Activated CD4-positive, alpha-beta T cell treated with anti-CD3 and anti-CD28 coated beads, Interleukin-2, amount 50 U/mL, for 1 hour (primary cell): ENCODE measurements at places on chromosomes 12 and 14.

GRCh38 chr12:130497321-130497720, 159.6 kb downstream of the PIWIL1 start:
- DNase-seq: no peak

DNA sequence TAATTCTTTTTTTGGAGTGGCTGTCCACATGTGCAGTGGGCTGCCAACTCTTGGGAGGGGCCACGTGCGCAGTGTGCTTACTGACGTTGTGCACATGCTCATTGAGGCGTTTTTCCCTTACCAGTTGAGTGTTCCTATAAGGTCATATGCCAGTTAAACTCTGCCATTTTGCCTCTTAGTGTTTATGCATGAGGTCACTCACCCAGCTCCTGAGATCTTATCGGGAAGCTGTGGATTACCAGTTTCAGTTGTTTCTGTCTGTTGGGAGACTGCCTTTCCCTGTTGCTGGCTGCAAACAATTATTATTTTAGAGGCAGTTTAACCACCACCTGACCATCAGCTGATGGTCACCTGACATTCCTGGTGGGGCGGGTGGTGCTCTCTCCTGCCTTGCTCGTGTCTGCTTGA, 16.1 kb upstream of the KIF21A start:
- no peak for DNase-seq

GRCh38 chr14:62179367-62180018, 417.3 kb downstream of the SNAPC1 start:
- DNase-seq: peak; percentile 1

DNA sequence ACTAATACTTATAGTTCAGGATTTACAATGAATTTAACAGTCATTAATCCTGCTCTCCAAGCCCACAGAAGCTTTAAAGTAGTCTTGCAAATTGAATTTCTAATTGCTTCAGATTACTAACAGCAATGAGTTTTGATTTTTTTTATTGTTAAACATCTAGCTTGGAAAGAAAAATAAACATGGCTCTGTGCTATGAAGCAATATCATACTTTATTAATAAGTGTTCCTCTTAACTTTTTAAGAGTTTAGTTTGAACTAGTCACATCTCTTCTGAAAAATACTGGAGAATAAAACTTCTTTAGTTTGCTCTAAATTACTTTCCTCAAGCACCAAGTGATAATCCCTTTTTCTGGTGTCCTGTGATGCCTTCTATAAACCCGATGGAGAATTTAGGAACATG, 250.2 kb downstream of the TRHDE start:
- DNase-seq: no peak

GRCh38 chr12:62963486-62964041, 28.6 kb upstream of the PPM1H start:
- DNase-seq: no peak

DNA sequence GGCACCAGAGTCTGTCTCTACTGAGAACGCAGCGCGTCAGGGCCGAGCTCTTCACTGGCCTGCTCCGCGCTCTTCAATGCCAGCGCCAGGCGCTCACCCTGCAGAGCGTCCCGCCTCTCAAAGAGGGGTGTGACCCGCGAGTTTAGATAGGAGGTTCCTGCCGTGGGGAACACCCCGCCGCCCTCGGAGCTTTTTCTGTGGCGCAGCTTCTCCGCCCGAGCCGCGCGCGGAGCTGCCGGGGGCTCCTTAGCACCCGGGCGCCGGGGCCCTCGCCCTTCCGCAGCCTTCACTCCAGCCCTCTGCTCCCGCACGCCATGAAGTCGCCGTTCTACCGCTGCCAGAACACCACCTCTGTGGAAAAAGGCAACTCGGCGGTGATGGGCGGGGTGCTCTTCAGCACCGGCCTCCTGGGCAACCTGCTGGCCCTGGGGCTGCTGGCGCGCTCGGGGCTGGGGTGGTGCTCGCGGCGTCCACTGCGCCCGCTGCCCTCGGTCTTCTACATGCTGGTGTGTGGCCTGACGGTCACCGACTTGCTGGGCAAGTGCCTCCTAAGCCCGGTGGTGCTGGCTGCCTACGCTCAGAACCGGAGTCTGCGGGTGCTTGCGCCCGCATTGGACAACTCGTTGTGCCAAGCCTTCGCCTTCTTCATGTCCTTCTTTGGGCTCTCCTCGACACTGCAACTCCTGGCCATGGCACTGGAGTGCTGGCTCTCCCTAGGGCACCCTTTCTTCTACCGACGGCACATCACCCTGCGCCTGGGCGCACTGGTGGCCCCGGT, at the start of gene PTGDR:
Gene PTGDR, plus strand, starts transcription at position 198 of the 778 bp plus-strand sequence. Its CDS starts 117 bp downstream, at position 315.
- peak; percentile 30 for DNase-seq

DNA sequence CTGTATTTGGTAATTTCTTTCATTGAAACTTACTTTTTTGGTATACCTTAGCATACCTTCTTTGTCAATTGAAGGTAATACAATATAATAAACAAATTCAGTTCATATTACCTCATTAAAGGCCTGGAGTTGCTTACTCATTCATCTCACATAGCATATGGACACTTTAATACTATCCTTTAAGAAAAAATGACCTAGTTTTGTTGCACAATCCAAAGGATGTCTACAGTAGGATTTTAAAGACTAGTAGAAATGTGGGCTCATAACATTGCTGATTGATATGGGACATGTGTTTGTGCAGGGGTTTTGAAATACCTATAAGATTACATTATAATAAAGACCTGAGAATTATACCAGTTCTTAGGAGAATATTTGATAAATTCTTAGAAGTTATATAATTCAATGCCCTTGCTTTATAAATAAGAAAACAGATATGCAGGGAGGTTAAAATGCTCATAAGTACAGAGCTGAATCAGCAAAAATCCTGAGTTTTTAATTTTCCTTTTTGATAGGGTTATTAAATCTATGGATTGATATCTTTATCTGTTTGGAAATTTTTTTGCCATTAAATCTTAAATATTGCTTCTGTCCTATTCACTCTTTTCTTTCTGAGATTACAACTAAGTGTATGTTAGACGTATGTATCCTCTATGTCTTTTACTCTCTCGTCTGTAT, 352.1 kb downstream of the ATP23 start:
- no peak for DNase-seq

DNA sequence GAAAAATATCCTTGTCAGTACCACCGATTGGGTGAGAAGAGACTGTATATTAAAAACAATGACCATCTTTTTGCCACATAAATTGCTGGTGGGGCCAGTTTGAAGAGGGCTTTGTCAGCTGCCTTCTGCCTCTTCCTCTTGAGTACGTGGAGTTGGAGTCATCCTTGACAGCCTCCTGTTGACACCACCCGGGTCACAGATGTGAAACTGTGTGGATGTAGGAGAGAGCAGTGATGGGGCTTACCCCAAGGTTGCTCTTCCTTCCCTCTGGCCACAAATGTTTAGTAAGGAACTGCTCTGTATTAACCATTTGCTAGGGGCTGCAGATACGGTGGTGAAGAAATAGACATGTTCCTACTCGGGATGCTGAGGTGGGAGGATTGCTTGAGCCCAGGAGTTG, 12.2 kb downstream of the PTPN11 start:
- no peak for DNase-seq

DNA sequence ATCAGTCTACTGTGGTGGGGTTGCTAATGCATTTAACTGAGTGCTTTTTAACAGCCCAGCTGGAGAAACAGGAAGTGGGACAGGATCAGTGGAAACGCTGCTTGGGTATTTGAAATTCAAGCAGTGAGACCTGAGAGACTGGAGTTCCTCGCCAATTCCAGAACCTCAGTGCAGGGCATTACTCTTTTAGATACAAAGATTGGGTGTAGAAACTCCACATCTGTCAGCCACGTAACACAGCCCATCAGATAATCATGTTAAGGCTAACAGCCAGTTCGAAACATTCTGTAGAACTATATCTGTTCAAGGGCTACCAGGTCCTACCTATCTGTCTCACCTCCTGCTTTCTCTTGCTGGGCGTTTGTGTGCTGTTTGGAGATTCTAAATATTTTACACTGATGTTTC, 45.5 kb downstream of the RAD52 start:
- DNase-seq: no peak

DNA sequence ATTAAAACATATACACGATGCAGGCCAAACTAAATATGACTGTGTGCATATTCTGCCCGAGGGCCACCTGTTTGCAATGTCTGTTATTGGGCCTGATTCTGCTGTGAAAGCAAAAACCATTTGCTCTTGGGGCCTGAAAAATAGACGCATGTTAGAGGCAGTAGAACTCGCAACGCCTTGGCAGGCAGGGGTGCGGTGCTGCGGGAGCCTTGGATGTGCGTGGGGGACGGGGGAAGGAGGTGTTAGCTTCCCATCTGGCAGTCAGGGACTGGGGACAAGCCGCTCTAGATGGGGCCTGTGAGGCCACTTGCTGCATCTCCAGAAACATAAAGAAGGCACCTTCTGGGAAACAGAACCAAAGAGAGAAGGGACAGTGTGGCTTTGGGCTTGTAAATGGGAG, 216.3 kb downstream of the PHETA1 start:
- DNase-seq: no peak

- DNase-seq: no peak
These were observed 328.6 kb downstream of the PCNX1 start for GRCh38 chr14:71235875-71236274.

- no peak for DNase-seq
These were observed 67.7 kb upstream of the NTF3 start for GRCh38 chr12:5364036-5364770.

DNA sequence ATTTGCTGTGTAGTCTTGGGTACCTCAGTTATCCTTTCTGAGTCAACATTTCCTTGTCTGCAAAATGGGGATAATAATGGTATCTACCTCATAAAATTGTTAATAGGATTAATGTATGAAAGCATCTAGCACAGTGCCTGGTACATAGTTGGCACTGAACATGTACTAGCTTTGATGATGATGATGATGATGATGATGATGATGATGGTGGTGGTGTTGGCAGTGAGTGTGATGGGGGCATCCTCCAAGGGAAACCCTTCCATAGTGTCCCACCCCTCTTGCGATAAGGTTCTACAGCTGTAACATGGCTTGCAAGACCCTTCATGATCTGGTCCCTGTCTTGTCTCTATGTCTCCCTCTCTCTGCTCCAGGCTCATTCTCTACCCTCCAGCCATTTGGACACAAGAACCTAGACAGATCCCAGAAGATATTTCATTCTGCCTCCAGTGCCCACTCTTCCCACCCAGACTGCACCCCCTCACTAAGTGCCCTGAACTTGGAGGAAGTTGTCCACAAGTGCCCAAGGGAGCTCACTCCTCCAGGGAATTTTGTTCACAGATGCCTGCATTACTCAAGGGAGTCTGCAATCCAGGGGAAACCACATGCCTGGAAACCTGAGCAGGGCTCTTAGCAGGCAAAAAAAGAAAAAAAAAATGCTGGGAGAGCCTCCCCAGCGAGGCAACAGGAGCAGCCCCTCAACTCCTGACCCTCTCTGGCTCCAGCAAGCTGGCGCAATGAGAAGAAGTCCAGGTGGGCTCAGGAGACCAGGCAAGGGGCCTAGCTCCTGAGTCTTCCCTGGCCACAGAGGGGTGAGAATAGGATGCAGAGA, 10.1 kb upstream of the BDKRB1 start:
- DNase-seq: no peak

- no peak for DNase-seq
These were observed 83.2 kb downstream of the DHRS2 start for GRCh38 chr14:23719225-23719985.

- DNase-seq: no peak
These were observed 463.6 kb upstream of the CCDC196 start for GRCh38 chr14:66022526-66022925.

GRCh38 chr12:98738002-98738401, 92.9 kb downstream of the APAF1 start:
- no peak for DNase-seq

DNA sequence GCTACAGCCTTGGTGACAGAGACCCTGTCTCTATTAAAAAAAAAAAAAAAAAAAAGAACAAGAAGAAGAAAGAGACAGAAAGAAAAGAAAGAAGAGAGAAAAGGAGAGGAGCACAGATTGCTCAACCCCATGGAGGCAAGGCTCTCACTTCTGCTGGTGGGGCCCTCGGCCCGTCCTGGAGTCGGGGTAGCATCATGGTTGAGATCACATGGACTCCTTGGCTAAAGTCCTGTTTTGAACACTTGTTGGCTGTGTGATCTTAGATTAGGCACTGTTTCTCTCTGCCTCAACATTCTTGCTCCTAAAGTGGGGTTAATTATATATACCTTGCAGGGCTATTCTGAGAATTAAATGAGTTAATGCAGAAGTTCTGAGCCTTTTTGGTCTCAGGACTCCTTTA, 207.7 kb downstream of the CACNA1C start:
- no peak for DNase-seq

- DNase-seq: no peak
These were observed 179.2 kb upstream of the EGLN3 start for GRCh38 chr14:34129927-34130552.

- no peak for DNase-seq
These were observed 58.7 kb downstream of the SSH1 start for GRCh38 chr12:108798551-108799221.

DNA sequence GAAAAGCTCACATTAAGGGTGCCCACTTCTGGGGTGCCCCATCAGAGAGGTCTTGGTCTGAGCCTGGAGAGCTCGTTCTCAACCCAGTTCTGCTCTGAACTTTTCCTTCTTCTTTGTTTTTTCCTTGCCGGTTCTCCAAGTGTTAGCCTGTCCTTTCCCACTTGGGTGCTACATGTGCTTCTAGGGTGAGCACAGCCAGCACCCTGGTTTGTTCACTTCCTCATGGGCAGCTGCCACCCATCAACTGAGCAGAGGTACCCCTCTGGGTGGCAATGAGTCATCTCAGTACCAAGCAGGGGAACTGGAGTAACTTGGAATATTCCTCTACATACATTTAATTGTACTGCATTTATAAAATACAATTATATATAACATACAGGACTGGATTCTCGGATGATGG, 3.9 kb upstream of the SYNE3 start:
- no peak for DNase-seq

DNA sequence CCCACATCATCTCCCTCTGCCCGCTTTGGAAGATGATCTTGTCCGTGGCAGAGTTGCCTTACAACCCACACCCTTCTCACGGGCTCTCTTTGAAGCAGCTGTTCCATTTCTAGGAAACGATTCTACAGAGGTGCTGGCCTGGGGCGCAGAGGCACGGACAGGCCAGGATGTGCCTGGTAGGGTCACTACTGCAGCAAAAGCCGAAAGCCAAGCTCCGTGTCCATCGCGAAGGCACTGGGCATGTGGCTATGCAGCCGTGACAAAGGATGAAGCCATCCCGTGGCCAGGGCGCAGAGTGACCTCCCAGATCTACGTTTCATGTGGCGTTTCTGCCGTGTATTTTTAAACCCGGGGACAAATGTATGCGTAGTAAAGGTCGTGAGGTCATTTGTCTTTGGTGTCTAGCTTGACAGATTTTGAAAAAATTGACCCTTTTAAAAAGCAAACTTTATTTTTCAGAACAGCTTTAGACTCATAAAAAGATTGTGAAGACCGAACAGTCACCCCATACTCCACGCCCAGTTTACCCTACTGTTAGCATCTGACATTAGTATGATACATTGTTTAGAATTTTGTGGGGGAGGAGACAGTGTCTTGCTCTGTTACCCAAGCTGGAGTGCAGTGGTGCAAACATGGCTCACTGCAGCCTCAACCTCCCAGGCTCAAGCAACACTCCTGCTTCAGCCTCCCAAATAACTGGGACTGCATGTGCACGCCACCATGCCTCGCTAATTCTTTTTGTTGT, 40.4 kb upstream of the NCOR2 start:
- DNase-seq: no peak

GRCh38 chr12:72271451-72272090, 599 bp upstream of the TRHDE start:
- no peak for DNase-seq

- no peak for DNase-seq
These were observed 193.2 kb downstream of the CHST11 start for GRCh38 chr12:104649921-104650320.

GRCh38 chr14:52514046-52514811, 38.1 kb downstream of the TXNDC16 start:
- DNase-seq: no peak

GRCh38 chr12:117046011-117046369, 53.2 kb downstream of the TESC start:
- DNase-seq: no peak
